Cerebellum (tissue), 4 donors: ENCODE measurements at places on chromosomes 4 and X. TPM values are rescaled to one million over a fixed set of nuclear protein-coding genes. Genes with fewer than 3 reads are reported as not detected.

The CT45A5 gene
- total RNA-seq: not detected

The HPSE gene
- total RNA-seq: 1.7 TPM

The KLB gene
- 0.27 TPM for total RNA-seq

The TBX22 gene
- total RNA-seq: 0.18 TPM

The COX7B2 gene
- not detected for total RNA-seq

The PPEF1 gene
- total RNA-seq: 2.1 TPM

The SAGE1 gene
- total RNA-seq: not detected

The GCNA gene
- total RNA-seq: 4.5 TPM

The TMPRSS11D gene
- total RNA-seq: not detected

The GYPB gene
- 6.7 TPM for total RNA-seq

The TMEM271 gene
- total RNA-seq: 4.4 TPM

The PAGE1 gene
- not detected for total RNA-seq

The HSFX3 gene
- total RNA-seq: not detected

The ARHGAP4 gene
- 9.3 TPM for total RNA-seq

The LINC00632 gene
- 237 TPM for total RNA-seq

The FSTL5 gene
- total RNA-seq: 85.7 TPM

The PTPN13 gene
- 57.8 TPM for total RNA-seq

The USP17L19 gene
- not detected for total RNA-seq

The ATP7A gene
- 12.9 TPM for total RNA-seq

The PRSS12 gene
- 6.4 TPM for total RNA-seq

The STATH gene
- not detected for total RNA-seq
